Endothelial cell (in vitro differentiated cells): ENCODE measurements at places on chromosomes 5 and 9.
A peak's percentile ranks its signal among the peaks of the same experiment; 100 is the strongest.

DNA sequence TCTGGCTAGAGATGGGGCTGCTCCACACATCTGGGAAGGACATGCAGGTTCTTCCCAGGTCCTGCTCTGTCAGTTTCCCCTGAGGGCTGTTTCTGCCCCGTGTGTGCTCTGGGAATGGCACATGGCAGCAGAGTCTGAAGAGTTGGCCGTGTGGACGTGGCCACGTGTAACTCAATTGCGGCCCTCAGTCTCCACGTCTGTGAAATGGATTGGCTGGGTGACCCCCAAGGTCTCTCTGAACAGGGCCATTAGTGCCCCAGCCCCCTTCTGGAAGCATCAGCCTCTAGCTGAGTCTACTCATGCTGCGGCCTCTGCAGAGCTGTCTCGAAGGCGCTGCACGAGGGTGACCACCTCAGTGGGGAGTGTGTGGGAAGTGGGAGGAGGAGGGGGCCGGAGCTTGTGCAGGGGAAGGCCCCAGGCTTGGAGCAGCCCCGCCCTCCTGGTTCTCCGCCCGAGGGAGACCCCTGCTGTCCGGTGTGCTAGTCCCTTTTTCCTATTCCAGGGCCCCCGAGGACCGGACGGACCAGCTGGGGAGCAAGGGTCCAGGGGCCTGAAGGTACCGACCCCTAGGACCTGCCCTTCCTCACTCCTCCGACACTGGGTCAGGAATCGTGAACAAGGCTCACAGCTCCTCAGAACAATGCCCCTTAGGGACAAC lies 58.9 kb upstream of the ORM1 start:
- peak; percentile 20 for DNase-seq

- DNase-seq = no peak
These were observed 15.9 kb downstream of the PCDHAC2 start for GRCh38 chr5:140982083-140982716.

DNA sequence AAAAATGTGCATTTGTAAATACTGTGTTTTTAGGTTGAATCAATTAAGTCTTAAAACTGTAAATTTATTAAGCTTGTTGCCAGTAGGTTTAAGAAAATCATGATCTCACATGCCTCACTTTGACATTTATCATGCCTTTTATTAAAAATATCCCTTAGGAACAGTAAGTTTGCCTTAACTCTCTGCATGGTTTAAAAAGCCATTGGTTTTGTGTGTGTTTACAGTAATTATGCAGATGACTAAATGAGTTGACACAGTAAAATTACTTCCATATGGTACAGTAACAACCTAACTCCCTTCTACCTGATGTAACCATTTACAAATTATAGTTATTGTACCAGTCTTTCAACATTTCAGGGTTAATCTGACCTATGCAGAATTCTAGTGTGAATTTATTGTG lies 6.5 kb downstream of the RPS6 start:
- no peak for DNase-seq

GRCh38 chr5:69491838-69492390 lies 676 bp upstream of the OCLN start:
- no peak for DNase-seq

DNA sequence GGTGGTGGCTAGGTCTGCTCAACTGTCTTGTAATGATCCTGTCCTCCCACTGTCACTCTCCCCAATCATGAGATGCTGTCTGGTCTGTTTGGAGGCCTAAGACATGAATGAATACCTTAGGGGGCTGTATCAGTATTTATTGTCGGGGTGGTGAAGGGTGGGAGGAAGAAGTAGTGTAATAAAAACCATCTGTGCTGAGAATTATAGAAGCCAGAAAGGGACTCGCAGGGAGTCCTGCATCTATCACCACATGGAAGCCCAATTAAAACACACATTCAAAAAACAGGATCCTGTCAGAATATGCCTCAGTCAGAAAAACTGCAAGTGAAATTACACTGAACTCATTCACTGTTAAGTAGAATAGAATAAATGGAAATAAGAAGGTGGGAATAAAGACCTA lies 1134.3 kb upstream of the C9orf72 start:
- DNase-seq = no peak

DNA sequence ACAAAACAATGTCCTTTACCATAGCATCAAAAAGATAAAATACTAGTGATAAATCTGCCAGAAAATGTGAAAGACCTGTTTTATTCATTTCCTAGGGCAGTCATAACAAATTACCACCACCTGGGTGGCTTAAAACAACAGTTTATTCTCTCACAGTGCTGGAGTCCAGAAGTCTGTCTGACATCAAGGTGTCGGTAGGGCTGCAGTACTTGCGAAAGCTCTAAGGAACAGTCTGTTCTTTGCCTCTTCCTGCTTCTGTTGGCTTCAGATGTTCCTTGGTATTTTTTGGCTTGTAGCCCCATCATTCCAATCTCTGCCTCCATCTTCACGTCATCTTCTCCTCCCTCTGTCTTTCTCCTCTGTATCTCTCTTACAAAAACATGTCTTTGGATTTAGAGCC lies 51.0 kb downstream of the PTPDC1 start:
- DNase-seq = no peak

DNA sequence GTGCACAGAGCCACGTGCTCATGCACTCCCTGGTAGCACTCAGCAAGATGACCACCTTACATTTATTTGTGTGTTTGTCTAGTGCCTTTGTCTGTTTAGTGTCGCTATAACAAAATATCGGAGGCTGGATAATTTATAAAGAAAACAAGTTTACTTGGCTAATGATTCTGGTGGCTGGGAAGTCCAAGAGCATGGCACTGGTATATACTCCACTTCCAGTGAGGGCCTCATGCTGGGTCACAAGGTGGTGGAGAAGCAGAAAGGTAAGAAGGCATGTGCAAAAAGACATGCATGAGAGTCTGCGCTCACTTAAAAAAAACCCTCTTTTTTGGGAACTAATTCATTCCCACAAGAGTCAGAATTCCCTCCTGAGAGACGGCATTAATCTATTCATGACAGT lies 52.5 kb upstream of the BOD1 start:
- DNase-seq = no peak

DNA sequence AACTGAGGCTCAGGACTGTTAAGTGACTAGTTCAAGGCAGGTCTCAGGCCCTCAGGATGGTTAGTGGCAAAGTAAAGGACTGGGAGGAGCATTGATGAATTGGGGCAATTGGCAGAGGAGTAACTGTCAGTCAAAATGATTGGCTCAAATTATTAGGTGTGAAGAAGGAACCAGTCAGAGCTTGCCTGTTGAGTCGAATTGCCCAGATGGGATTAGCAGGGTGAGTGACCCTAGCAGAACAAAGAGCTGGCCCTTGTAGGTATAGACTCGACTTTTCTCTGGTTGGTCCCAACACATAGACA lies 2.6 kb upstream of the NSD1 start:
- DNase-seq = no peak

- no peak for DNase-seq
These were observed 430.4 kb downstream of the CAAP1 start for GRCh38 chr9:26462213-26462612.

GRCh38 chr9:80867731-80868130 lies 821.6 kb downstream of the TLE1 start:
- no peak for DNase-seq

DNA sequence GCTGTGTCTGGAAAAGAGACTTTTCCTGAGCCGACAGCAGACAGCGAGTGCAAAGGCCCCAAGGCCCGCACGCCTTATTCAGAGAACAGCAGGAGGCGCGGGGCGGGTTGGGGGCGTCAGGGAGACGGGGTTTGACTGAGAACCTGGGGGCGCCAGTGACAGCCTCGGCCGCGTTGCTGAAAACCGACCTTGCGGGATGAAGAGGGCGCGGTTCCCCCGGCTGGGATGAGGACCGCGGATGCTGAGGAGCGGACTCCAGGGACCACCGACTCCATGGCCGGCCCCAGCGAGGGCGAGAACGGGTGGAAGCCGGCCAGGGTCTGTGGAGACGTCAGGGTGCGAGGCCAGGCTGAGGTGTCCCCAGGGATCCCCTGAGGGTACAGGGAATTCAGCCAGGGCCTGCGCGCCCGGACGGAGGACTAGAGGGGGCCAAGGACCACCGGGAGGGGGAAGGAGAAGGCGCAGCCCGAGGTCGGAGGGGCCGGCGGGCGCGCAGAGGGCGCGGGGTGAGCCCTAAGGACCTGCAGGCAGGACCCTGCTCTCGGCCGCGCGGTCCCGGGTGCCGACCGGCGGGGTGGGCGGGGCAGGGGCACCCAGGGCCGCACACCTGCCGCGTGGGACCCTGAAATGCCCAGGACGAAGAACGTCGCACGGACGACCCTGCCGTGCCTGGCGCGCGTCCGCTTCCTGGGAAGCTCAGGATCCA lies 837 bp upstream of the AHRR start:
- DNase-seq = no peak

DNA sequence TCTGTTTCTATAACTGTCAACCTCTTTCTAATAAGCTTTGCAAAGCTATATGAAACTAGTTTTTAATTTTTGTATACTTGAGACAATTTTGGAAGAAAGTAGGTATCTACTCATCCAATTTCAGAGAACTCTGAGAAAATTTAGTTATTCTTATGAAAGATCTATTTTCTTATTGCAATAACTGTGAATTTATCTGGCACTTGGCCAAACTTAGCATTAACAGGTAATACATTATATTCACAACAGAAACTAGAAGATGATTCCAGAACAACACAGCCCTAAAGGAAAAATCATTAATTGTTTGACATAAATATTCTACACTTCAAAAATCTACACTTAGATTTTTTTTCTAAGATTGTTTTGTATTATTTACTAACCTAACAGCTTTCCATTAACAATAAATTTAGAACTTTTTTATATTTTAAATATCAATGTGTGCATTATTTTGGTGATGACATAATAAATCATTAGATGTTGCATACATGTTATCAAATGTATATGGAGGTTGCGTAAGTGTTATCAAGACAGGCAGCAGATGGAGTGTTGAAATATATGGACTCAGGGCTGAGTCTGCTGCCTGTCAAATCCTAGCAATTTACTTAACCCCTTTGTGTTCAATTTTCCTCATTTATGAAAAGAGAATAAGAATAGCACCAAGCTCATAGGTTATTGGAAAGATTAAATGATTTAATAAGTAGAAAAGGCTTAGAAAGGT lies 141.8 kb downstream of the MUSK start:
- DNase-seq = no peak

- DNase-seq = no peak
These were observed 16.0 kb downstream of the TRMO start for GRCh38 chr9:97906236-97906831.

DNA sequence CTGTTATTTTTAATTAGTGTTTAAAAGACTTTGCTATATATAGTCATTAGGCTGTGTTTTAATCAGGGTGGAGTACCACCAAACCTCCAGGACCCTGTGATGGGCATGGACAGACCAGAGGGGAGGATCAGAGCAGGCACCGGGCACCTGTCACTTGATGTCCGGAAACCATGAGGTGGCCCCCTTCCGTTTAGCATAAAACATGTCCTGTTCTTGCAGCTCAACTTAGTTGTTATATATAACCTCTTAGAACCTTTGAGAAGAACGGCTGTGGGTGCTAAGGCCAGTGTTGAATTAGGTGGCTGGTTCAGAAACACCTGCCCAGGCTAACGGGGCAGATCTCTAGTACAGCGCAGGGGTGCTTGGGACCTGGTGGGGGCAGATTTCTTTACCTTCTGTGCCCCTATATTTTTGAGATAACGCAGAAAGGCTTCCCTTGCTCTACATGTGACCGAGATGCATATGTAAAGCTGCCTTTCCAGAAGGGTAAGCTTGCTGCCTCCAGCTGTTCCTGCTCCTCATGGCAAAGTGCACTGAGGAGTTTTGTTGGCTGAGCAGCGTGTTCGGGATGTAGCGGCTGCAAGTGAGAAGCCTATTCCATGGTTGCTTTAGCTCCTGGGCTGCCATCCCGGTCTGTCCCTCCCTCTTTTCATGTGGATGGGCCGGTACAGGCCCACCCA lies 255.5 kb downstream of the FANCC start:
- DNase-seq = no peak

- no peak for DNase-seq
These were observed 119.2 kb upstream of the SV2C start for GRCh38 chr5:75964008-75964407.

DNA sequence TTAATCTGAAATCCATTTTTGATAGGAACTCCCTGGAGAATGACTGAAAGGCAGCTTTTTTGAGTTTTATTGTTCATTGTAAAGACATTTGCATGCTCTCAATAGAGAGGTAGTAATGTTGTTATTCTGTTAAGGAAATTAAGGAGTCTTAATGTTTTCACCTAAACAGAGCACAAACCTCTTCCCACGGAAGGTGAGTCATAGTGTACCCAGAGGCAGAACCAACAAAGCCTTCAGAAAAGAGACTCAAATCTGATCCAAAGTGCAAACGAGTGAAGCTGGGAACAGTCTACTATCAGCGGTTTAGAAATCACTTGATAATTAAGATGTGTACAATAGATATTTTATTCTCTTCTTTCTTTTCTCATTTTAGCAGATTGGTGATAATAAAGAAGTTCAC lies 470.5 kb downstream of the PLK2 start:
- DNase-seq = no peak

- DNase-seq = no peak
These were observed 78.3 kb upstream of the SSBP2 start for GRCh38 chr5:81829242-81829641.

- no peak for DNase-seq
These were observed 17.9 kb downstream of the HMMR start for GRCh38 chr5:163478126-163478981.

GRCh38 chr5:159805021-159805420 lies 111.3 kb upstream of the ADRA1B start:
- no peak for DNase-seq

GRCh38 chr5:150486402-150487198 lies 21.3 kb upstream of the NDST1 start:
- peak; percentile 77 for DNase-seq

- DNase-seq = no peak
These were observed 44.6 kb downstream of the PLPPR1 start for GRCh38 chr9:101073122-101073521.

DNA sequence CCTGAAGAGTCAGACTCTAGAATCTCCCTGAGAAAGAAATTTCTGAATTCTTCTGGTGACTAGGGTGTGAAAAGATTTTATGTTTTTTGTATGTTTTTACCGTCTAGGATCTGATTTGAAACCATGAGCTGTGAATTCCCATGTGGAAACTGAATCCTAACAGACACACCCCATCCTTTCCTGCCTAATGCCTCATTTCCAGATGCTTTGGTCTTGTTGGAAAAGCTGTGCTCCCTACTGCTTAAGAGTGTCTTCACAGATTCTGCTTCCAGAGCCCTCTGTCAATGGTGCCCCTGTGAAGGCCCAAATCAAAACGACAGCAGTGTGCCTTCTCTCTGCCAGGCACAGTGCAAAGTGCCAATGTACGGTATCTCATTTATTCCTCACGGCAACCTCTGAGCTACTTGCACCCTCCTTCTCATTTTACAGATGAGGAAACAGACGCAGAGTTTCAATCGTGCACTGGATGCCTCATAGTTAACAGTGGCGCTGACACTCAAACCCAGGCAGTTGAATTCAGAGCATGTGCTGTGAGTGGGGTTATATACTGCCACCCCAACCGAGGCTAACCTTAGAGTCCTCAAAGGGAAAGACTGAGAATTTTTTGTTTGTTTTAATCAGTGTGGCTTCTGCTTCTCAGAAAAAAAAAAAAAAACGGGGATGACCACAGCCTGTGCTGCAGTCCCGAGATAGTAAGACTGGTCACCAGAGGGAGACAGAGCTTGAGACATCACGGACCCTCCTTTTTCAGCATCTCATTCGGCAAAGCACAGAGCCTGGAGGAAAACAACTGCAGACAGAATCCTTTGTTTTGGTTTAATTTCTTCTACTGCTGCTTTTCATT lies 188.4 kb downstream of the SNCAIP start:
- DNase-seq = peak; percentile 56
